ENCODE measurements at places on chromosomes 11 and 22.

GRCh38 chr11:2814751-2815150 is 70.8 kb downstream of the CDKN1C start:
- DNase-seq: no peak

DNA sequence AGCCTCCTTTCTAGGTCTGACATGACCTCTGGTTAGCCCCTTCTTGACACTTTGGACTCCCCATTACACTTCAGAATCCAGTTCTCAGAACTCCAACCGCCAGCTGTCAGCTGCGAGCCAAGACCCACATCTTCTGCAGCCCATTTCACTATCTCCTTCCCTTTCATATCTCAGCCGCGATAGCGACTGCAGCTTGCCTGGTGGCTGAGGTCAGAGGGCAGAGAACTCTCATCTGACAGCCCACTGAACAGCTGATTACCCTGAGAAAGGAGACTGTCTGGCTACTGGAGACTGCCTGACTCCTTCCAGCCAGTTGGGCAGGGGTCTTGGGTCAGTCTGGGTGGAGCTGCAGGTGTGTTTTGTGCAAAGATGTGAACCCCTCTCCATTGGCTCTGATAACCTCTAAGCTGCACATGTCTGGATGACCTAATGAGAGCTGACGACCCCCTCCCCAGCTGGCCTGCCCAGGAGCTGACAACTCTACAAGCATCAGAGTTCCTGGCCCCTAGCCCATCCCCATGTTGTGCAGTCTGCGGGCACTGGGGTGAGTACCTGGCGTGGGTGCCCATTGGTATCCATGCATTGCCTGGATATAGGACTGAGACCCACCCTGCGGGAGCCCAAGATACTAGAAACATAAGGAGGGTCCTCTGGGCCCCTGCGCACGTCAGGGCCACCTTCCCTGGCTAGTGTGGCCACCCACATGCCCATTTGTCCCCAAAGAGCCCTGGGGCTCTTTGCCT is 1.1 kb downstream of the CHRM1 start:
- no peak for DNase-seq

- DNase-seq: no peak
Measured at GRCh38 chr11:128301756-128302155, 285.6 kb downstream of the ETS1 start.

DNA sequence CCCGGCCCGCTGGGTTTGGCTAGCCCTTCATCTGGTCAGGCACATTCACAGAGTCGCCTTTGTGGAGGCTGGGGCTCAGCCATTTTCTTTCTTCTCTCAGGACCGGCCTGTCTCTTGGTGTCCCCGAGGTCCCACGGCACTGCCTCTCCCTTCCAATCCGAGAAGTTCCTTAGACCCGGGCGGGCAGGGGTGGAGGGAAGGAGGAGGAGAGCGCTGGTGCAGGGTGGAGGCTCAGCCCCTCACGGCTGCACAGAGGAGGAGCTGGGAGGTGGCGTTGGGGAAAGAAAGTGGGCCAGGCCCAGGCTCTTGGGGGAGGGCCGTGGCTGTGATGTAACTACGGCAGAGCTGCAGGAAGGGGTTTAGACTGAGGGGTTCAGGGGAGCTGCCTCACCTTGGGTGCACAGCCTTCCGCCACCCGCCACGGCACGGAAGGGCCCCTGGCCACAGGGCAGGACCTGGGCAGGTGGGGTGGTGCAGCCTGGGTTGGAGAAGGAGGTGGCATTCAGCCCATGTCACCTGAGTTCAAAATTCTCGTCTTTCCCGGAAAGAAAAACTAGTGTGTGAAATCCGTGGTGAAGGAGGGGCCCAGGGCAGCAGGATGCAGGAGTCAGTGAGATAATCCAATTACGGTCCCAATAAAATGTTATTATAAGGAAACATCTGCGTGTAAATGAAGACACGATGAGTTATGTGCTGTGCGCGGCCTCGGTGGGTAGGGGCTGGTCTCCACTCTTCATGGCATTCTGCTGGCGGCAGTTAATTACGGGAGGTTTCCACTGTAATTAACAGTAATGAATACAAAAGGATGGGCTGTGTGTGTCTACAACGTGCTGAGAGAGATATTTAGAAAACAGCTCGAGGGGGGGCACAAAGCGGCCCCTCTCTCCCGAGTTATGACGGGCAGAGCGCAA is 1.7 kb downstream of the BRSK2 start:
- no peak for DNase-seq

DNA sequence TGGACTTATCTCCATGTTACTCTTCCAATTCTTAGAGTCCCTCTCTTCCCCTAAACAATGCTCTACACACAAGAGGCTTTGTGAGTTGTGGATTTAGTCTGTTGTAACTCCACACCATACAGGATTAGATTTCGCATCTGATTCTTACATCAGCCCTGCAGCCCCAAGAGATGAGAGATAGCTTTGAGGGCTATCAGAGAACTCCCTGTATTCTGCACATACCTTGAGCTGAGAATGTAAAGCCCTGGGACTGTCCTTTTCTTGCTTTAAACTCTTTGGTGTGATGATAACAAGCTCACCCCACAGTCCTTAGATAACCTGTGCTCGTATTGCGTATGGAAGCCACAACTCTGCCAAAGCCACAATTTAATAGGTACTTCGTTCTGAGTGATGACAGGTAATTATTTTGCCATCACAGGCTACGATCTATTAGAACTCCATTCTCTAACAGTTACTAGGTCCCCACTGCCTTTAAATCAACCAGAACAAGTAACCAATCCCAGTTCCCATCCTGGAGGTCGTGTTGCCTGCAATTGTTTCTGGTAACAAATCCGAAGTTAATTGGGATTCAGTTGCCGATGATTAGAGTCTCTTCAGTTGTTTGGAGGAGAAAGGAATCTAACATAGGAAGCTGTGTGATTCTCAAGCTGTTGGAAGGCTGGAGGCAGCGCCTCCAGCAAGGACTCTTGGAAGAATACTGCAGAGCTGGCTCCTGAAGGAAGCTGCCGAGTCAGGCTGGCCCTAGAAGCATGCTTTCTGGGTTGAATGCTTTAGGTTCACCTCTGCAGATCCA is 1.3 kb upstream of the PARVG start:
- DNase-seq: no peak

DNA sequence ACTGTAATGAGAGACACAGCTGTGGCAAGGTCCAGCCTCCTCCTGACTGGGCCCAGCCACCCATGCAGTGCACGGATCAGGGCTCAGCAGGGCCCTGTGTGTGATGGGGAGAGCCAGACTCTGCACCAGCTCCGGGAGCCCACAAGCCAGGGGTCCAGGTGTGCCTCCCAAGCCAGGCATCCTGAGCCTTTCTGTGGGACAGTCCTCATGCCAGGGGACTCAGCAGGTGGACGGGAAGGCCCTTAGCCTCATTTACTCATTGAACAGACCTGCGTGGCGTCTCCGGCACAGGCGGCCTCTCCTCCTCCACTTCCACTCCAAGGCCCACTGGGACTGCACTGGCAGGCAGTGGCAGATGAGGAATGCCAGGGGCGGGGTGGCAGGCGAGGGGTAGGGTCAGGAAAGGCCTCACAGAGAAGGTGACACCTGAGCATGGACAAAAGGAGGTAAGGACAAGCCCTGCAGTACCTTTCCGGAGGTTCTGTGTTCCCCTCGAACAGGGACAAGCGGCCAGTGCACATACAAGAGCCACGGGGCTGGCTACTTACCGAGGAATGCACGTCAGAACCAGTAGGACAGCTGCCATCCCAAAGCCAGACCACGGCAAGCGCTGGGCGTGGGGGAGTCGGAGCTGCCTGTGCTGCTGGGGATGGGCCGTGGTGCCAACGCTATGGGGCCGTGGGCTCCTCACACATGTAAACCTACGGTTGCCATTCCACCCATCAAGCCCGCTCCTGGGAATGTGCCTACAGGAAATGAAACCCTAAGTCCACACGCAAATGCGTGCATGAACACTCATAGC is 52.7 kb downstream of the IGF2 start:
- DNase-seq: no peak

- DNase-seq: no peak
Measured at GRCh38 chr11:37558619-37559210, 960.7 kb upstream of the RAG2 start.

Measured in activated T-cell treated with anti-CD3 and anti-CD28 coated beads for 1 hour (primary cell).